ENCODE measurements at places on chromosomes 1 and 21.

DNA sequence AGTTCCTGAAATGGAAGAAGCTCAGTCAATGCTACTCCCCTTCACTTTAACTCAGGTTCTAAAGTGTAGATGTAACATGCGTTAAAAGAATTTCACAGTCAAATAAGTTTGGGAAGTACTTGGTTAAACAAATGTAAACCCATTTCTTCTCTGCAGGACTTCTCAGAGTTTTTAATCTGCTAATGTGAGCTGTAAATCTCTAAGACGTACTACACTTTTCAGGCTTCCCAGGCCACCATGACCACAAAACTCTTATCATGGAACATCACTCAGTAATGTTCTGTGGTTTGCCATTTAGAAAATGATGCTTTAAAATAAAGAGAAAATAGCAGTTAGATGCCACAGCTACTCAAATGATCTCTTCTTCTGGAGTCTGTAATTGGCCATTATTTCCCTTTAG, 104.3 kb downstream of the HHIPL2 start:
- no peak for DNase-seq

GRCh38 chr1:201214886-201215285, 24.3 kb downstream of the IGFN1 start:
- no peak for DNase-seq

DNA sequence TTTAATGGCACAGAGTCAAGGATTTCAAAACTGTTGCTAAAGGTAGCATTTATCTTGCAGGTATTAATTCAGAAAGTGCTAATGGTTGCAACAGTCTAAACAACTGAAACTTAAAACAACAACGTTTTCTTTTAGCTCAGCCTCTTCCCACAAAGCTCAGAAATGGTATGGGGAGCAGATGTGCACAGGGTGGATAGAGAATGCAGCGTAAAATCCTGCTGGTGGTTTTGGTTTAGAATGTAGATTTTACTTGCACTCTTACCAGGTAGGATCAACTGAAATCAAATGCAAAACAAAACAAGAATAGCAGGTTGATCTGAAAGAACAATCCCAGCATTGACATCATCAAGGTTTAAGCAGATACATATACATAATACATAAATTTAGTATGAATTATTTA, 3.8 kb upstream of the LRRC8C start:
- no peak for DNase-seq

DNA sequence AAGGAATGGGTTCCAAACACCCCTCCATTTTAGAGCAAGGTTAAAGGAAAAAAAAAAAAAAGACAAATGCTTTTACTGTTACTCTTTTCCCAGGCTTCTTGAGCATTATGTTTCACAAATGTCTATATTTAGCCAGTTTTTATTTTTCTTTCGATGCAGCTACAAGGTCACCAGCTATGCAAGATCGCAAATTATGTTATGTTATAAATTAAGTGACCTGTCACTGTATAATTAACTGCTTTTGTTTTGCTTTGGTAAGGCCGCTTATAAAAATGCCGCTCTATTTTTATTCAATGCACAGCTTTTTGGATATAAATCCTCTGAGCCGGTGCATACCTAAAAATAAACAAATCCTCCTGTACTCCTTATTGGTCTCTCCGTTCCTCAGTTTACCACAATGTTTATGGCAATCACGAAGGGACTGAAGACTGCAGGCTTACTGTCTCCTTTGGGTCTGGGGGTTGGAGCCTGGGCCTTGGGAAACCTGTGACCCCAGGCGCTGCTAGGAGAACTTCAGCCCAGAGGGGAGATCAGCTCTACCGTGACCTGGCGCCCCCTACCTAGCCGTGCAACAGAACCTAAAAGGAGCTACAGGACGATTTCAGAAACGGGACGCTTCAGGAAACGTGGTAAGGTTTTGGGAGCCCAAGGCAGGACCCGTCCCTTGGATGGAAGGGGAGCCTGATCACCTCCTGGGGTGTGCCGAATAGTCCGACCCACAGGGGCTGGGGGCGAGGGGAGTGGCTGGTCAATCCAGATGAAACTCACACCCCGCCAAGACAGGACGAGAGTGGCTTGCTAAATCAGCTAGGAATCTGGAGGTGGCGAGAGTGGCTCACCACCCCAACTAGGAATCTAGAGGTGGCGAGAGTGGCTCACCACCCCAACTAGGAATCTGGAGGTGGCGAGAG, 101.2 kb upstream of the CD55 start:
- DNase-seq, result no peak

- DNase-seq, result no peak
Observed at GRCh38 chr1:183806125-183806524, 1.2 kb downstream of the RGL1 start.

- no peak for DNase-seq
Observed at GRCh38 chr1:20404466-20404865, 81.5 kb downstream of the CAMK2N1 start.

GRCh38 chr1:206050655-206051235, 2.2 kb upstream of the RHEX start:
- DNase-seq, result no peak

DNA sequence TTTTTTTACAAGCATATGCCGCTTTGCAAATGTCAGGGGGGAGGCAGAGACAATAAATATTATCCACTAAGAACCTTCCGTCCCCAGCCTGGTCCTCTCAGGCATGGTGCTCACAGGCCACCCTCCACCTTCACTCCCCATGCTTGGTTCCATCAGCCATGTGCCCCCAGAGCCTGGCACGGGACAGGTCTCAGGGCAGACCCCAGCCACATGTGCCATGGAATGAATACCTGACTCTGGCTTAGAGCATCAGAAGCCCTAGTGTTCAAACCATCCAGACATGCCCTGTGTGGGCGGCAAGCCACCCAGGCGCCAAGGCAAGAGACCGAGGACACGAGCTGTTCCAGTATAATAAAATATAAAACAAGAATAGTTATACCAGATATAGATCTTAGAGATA, 5.4 kb downstream of the LSS start:
- DNase-seq, result no peak

GRCh38 chr1:104933846-104934245, 1184.1 kb downstream of the AMY1C start:
- no peak for DNase-seq

DNA sequence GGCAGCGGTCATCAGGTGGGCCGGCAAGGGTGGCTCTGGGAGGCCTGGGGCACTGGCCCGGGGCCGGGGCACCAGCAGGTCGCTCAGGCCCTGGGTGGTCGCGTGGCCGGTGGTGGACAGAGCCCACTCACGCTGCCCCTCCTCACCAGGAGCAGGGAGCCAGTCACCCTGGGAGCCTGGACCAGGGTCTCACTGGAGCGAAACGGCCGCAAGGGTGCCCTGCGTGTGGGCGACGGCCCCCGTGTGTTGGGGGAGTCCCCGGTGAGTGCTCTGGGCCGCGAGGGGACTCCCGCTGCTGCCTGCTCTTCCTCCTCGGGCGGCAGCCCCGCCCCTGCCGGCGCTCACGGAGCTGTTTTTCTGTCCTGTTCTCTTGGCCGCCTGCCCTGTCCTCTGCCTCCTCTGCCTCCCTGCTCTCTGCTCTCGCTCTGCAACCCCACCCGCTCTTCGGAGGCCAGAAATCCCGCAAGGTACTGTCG, 23.5 kb downstream of the RNF223 start:
- DNase-seq, result no peak

DNA sequence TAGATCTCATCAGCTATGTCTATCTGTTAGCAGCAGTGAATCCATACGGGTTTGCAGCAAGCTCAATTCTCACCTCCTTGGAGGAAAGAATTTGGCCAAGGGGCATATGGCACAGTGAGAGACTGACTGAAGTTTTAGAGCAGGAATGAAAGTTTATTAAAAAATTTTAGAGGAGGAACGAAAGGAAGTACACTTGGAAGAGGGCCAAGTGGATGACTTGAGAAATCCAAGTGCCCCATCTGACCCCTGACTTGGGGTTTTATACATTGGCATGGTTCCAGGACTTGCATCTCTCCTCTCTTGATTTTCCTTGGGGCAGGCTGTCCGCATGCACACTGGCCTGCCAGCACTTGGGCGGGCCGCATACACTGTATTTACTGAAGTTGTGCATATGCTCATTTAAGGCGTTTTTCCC, 9.2 kb upstream of the OSBPL9 start:
- DNase-seq, result no peak

GRCh38 chr1:215863796-215864195, 296.7 kb downstream of the KCTD3 start:
- no peak for DNase-seq

GRCh38 chr1:20538227-20538626, 14.1 kb upstream of the FAM43B start:
- no peak for DNase-seq

GRCh38 chr1:2212274-2212531, 15.9 kb upstream of the SKI start:
- no peak for DNase-seq

GRCh38 chr1:187203257-187203656, 374.5 kb downstream of the PLA2G4A start:
- DNase-seq, result no peak

DNA sequence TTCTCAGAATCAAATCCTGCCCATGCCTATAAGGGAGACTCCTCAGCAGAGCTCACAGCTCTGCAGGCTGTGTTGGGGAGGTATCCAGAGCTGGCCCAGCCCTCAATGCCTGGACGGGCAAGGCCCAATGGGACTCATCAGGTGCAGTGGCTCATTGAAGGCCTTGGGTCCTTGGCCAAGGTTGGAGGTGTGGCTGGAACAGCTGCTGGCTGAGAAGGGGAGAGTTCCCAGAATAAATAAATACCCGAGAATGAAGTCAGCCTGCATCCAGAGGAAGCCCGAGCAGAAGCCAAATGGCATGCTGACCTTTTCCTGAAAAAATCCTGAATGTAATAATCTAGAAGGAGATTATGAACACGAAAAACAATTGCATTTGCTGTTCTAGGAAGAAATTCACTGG, 25.2 kb upstream of the IKBKE start:
- DNase-seq, result no peak

GRCh38 chr1:10292188-10292587, 81.8 kb downstream of the KIF1B start:
- no peak for DNase-seq

- DNase-seq, result no peak
Observed at GRCh38 chr1:35115459-35116383, 36.5 kb downstream of the ZMYM1 start.

- peak; percentile 39 for DNase-seq
Observed at GRCh38 chr1:223845810-223846682, at the start of gene TP53BP2. Gene TP53BP2 (minus strand): TSS chr1:223845947. CDS start chr1:223845680, 267 bp downstream.

DNA sequence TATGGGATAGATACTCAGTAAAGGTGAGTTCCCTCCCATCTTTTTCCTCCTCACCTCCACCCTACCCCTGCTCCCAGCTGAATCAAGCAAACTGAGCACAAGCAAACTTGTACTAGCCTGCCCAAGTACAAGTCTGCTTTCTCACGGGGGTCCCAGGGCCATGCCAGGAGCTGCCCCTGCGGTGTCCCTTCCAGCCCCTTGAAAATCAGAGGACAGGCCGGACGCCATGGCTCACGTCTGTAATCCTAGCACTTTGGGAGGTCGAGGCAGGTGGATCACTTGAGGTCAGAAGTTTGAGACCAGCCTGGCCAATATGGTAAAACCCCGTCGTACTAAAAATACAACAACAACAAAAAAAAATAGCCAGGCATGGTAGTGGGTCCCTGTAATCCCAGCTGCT, 17.5 kb upstream of the IFFO2 start:
- no peak for DNase-seq

DNA sequence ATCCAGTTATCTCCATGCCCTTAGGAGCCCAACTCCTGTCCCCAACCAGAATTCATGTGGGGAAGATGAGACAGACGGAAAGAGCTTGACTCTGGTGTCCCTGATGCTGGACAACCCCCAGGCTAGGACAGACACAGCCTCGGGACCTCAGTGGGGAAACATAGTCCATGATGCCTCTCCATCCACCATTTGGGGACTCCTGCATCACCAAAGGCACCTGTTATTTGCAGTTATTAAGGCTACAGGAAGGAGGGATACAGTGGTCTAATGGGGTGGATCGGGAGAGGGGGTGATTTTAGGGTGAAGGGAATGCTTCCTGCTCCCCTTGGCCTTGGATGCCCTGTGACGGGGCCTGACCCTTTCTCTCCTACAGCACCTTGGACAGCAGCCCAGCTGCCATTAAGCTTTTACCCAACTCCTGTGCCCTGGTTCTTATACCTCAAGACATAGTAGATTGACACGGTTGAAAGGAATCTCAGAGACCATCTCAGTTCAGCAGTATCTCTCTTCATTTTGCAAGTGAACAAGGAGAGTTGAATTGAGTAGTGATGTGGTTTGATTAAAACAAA, 111.6 kb downstream of the MATN1 start:
- no peak for DNase-seq

DNA sequence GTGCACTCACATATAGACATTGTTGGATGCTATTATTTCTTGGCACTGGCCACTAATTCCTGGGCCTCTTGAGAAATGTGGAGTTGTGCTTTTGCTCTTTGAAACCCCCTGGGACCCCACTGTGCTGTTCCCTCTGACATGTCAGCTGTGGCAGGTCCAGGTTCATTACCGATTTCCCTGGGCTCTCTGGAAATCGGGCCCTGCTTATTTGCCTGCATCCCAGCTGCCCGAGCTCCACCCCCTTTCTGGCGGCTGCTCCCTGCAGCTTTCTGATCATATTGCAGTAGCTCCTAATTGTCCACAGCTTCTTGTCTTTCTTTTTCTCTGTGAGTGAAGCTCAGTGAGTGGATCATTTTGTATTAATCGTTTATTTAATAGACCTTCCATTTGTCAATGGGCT, 183.7 kb upstream of the FAM78B start:
- no peak for DNase-seq

DNA sequence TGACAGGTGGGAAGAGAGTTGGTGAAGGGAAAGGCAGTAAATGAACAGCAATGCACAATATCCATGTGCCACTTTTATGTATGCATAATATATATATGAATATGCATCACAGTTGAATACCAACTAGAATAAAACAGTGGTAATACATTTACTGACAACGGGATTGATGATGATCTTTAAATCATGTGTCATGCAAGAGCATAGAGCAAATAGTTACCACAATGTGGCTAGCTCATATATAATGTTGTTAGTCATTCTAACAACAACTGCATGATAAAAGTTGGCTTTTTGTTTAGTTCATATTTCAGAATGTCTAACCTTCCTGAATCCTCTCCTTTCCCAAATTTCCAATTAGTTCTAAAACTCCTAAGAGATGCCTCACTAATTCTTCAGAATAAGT, 46.4 kb downstream of the GORAB start:
- DNase-seq, result no peak

- DNase-seq, result no peak
Observed at GRCh38 chr1:200228081-200228480, 181.8 kb downstream of the ZNF281 start.

DNA sequence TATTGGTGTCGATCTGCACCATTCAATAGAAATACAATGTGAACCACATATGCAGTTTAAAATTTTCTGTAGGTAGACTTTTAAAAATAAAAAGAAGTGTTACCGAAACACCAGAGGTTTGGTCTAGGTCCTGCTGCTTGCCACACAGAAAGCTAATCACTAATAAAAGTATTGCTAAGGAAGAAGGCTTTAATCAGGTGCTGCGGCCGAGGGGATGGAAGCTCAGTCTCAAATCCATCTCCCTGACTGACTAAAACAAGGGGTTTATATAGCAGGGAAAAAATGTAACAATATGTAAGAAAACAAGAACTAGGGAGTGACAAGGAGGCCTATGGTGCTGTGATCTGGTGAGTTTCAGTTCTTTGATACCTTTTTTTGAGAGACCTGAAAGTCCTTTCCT, 99.3 kb downstream of the XPR1 start:
- DNase-seq, result no peak

- peak; percentile 82 for DNase-seq
Observed at GRCh38 chr1:59707178-59707791, 107.5 kb upstream of the HOOK1 start.

- DNase-seq, result no peak
Observed at GRCh38 chr1:21568006-21568746, 59.0 kb downstream of the ALPL start.

GRCh38 chr1:101073836-101074235, 48.3 kb upstream of the DPH5 start:
- no peak for DNase-seq
